ENCODE measurements at places on chromosomes 1 and 21.

DNA sequence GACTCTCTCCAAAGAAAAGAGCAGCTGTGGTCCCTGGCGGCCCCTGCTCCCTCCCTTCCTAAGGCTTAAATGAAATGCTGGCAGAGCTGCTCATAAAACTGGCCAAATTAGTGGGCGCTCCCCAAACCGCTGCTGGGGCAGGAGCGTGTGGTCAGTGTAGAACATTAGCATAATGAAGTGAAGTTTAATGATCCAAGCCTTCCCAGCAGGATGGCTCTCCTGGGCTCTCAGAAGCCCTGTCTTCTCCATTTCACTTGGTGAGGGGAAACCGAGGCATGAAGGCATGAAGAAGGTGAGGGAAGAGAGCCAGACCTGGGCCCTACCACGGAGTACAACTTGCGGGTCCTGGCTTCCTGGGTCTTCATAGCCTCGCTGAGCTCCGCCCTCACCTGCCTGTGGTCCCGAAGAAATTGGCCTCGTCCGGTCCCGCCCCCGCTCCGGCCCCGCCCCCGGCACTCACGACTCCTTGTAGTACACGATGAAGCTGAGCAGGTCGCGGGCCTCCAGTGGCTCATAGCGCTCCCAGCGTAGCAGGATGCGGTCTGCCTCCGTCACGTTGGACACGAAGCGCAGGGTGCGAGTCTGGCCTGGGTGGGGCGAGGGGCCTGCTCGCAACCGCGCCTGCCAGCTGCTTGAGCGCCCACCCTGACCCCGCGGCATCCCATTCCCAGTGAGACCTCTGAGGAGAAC lies 10.3 kb downstream of the INSRR start:
- peak; percentile 93 for DNase-seq
- no peaks in the 10 kb centered on the region for H3K36me3 ChIP-seq
- peak overlapping the region; percentile 24 for H3K4me3 ChIP-seq

GRCh38 chr1:110948038-110948810 lies 15.5 kb downstream of the LRIF1 start:
- DNase-seq, result no peak
- no peak overlapping the region for H3K4me3 ChIP-seq
- H3K36me3 ChIP-seq, result peaks cover 61% of the 10 kb centered on the region
- no peak overlapping the region for H3K27ac ChIP-seq
- no peaks in the 10 kb centered on the region for H3K4me1 ChIP-seq

DNA sequence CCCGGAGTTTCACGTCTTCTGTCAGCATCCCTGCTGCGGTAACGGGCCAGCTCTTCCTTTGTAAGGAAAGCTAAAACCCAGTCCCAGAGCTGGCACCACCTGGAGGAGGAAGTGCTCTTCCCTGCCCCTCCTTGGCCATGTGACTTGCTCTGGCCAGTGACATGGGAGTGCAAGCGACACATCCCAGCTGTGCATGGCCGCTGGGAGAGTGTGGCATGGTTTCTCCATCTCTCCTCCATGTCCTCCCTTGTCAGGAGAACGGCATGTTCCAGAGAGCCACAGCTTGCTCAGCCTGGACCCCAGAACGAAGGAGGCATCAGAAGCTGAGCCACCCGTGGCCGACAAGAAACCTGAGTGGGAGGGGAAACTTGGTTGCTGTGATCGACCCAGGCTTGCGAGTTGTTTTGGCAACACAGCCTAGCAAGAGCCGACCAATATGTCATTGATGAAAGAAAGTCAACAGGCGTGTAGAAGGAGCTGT lies 2.7 kb upstream of the PRXL2B start:
- H3K4me3 ChIP-seq, result no peak overlapping the region
- no peaks in the 10 kb centered on the region for H3K36me3 ChIP-seq
- no peaks in the 10 kb centered on the region for H3K27me3 ChIP-seq
- DNase-seq, result peak; percentile 70

DNA sequence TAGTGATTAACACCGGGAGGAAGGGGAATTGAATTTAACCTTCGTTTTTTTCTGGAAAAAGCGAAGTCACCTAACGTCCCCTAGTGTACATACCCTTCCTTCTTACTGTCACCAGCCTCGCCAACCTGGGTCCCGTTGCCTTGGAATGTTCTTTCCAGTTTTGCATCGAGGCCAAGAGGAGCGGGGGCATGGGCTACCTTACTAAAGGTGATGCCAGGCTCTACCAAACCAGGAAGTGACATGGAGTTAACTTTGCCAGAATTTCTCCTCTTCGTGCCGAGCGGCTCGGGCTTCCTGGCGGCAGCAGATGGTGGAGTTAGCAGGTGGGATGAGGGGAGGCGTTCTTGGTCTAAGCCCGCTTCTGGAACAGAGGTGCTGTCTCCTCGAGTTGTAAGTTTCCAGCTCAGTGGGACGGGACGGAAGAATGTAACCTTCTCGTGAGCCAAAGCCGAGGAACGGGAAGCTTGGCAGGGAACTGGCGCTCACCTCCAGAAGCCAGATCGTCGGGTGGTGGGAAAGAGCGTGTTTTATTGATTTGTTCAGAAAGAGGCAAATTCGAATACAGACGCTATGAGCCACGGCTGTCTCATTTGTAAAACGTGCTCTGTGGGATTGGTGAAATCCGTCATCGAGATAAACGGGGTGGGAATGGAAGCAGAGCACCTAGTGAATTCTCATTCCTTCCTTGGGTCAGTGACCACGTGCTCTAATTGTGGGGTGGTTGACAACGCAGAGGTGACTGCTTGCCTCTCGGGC lies 486 bp downstream of the NIPAL3 start:
- no peaks in the 10 kb centered on the region for H3K36me3 ChIP-seq
- H3K27ac ChIP-seq, result no peak overlapping the region
- H3K4me1 ChIP-seq, result no peaks in the 10 kb centered on the region
- no peaks in the 10 kb centered on the region for H3K27me3 ChIP-seq
- H3K4me3 ChIP-seq, result peak overlapping the region; percentile 90

DNA sequence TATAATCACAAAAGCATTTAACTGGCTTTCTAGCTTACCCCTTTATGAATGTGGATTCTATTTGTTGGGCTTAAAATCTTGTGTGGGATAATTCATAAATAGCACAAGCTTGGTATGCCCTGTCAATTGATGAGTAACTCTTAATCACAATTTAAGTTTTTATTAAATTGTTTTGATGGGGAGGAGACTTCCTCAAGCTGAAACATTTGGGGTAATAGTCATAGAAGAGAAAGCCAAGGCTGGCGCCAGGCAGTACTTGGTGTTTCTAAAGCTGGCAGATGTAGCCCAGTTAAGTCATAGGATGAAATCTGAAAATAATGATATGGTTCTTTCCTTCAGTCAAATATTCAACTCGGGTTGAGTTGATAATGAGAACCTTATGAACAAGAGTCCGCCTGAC lies 167.2 kb downstream of the FMN2 start:
- no peak overlapping the region for H3K27ac ChIP-seq
- DNase-seq, result no peak
- peaks cover 61% of the 10 kb centered on the region for H3K36me3 ChIP-seq
- H3K4me1 ChIP-seq, result no peaks in the 10 kb centered on the region

DNA sequence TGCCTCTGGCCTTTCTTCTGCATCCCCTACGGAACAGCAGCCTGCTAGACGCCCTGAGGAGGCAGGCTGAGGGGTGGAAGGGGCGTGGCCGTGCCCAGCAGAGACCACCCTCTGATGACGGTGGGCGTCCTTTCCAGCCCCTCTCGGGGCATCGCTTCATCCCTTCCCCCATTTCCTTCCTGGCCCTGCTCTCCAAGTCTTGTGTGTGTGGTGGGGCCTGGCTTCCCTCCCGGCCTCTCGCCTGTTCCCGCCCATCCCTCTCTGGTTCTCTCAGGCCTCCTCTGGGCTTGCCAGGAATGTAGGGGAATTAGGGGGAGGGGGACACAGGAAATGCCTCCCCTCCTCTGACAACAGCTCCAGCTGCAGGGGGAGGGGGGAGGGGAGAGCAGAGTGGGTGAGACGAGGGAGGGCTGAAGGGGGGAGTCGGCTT lies 51.1 kb downstream of the SKI start:
- peaks cover 15% of the 10 kb centered on the region for H3K4me1 ChIP-seq
- peak; percentile 95 for DNase-seq
- no peaks in the 10 kb centered on the region for H3K36me3 ChIP-seq
- no peak overlapping the region for H3K4me3 ChIP-seq

- peak; percentile 66 for DNase-seq
- H3K4me1 ChIP-seq, result peaks cover 27% of the 10 kb centered on the region
- peaks cover 61% of the 10 kb centered on the region for H3K36me3 ChIP-seq
- H3K4me3 ChIP-seq, result peak overlapping the region; percentile 97
Observed at GRCh38 chr1:110341872-110342331, 2.7 kb downstream of the RBM15 start.

- no peaks in the 10 kb centered on the region for H3K4me1 ChIP-seq
- no peak overlapping the region for H3K27ac ChIP-seq
- no peak for DNase-seq
- H3K36me3 ChIP-seq, result no peaks in the 10 kb centered on the region
- no peak overlapping the region for H3K4me3 ChIP-seq
- H3K27me3 ChIP-seq, result no peaks in the 10 kb centered on the region
Observed at GRCh38 chr1:24351247-24351646, 32.1 kb downstream of the GRHL3 start.

DNA sequence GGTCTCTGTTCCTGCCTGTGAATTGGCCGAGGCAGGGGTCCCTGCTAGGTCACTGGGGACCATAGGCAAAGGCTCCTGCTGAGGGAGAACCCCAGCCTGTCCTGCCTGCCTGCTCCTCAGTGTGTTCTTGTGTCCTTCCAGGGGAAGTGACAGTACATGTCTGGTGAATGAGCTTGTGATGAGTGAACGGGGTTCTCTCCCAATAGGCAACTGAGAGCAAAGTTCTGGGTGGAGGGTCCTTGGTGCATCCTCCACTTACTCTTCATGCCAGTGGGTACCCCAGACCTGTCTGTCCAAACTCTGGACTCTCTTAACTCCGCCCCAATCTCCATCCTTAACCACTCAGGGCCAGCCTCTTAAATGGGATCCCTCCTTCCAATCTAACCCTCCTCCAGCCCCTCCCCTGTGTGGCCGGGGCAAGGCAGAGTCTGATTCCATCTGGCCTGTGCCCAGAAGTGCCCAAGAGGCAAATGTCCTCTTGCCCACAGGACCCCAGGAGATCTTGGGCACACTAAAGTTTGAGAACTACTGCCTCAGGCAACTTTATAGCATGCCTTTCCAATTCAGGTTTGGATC lies 2.0 kb downstream of the XKR8 start:
- H3K4me1 ChIP-seq, result peaks cover 4% of the 10 kb centered on the region
- no peak overlapping the region for H3K27ac ChIP-seq
- peaks cover 14% of the 10 kb centered on the region for H3K36me3 ChIP-seq
- DNase-seq, result peak; percentile 59

GRCh38 chr1:24724345-24725208 lies 20.7 kb upstream of the CLIC4 start:
- peaks cover 5% of the 10 kb centered on the region for H3K4me1 ChIP-seq
- H3K27me3 ChIP-seq, result no peaks in the 10 kb centered on the region
- peak overlapping the region; percentile 67 for H3K27ac ChIP-seq
- peak overlapping the region; percentile 53 for H3K4me3 ChIP-seq
- H3K36me3 ChIP-seq, result no peaks in the 10 kb centered on the region
- DNase-seq, result peak; percentile 86

GRCh38 chr1:9717193-9718005 lies 65.9 kb downstream of the PIK3CD start:
- no peaks in the 10 kb centered on the region for H3K36me3 ChIP-seq
- H3K27ac ChIP-seq, result no peak overlapping the region
- H3K4me1 ChIP-seq, result no peaks in the 10 kb centered on the region
- H3K27me3 ChIP-seq, result no peaks in the 10 kb centered on the region
- H3K4me3 ChIP-seq, result no peak overlapping the region
- peak; percentile 87 for DNase-seq

DNA sequence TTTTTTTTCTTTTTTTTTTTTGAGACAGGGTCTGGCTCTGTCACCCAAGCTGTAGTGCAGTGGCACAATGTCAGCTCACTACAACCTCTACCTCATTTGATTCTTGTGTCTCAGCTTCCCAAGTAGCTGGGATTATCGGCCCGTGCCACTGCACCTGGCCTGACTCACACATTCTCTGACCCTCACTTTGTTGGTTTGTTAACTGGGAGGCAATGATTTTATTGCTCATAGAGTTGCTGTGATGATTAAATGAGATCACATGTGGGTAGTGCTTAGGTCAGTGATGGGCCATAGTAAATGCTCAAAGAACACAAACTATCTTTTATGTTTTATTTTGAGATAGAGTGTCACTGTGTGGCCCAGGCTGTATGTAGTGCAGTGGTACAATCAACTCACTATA lies 47.3 kb upstream of the SSBP3 start:
- no peaks in the 10 kb centered on the region for H3K36me3 ChIP-seq
- no peak overlapping the region for H3K4me3 ChIP-seq
- no peak for DNase-seq
- H3K27ac ChIP-seq, result no peak overlapping the region
- no peaks in the 10 kb centered on the region for H3K27me3 ChIP-seq

DNA sequence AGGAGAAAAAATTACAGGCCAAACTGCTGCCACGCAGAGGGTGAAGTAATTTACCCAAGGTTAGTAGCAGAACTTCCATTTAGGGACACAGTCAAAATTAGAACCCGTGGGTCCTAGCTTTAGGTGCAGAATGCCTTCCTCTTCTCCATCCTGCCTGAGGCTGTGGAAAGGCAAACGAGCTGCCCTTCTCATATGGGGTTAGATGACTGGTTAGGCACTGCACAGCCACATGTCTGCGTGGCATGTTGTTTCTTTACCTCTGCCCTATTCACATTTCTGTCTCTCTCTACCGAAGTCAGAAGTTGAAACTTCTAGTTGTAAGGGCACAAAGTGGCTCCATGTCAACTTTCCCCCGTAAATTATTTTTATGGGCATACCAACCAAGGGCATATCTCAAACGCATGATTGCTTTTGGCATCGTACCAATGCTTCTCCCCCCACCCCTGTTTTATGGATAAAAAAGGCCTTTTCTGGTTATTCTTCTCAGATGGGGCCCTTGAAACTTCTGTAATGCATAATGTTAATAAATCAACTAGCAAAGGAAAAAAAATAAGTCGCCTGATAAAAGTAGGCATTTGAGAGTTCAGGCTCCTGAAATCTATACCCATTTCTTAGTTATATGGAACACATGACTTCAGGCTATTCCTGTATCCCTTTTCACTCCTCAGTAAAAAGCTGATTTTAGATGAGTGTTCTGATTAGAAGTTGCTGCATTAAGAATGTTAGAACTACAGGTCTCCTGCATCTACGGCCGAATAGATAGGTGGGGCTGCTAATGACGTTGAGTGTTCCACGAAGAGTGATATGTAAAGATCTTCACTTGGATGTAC lies 139.6 kb upstream of the NRIP1 start:
- no peak overlapping the region for H3K4me3 ChIP-seq
- H3K27ac ChIP-seq, result no peak overlapping the region
- no peaks in the 10 kb centered on the region for H3K27me3 ChIP-seq

- H3K27me3 ChIP-seq, result peaks cover 28% of the 10 kb centered on the region
- no peaks in the 10 kb centered on the region for H3K36me3 ChIP-seq
- no peaks in the 10 kb centered on the region for H3K4me1 ChIP-seq
- H3K27ac ChIP-seq, result no peak overlapping the region
Observed at GRCh38 chr1:155051777-155052398, 772 bp downstream of the ADAM15 start.

GRCh38 chr1:99503276-99503747 lies 142.6 kb upstream of the PALMD start:
- DNase-seq, result no peak
- H3K4me3 ChIP-seq, result no peak overlapping the region
- H3K27me3 ChIP-seq, result no peaks in the 10 kb centered on the region
- no peaks in the 10 kb centered on the region for H3K36me3 ChIP-seq
- H3K4me1 ChIP-seq, result no peaks in the 10 kb centered on the region

Measured in endodermal cell (in vitro differentiated cells).